ENCODE measurements at places on chromosomes 16 and 17.

DNA sequence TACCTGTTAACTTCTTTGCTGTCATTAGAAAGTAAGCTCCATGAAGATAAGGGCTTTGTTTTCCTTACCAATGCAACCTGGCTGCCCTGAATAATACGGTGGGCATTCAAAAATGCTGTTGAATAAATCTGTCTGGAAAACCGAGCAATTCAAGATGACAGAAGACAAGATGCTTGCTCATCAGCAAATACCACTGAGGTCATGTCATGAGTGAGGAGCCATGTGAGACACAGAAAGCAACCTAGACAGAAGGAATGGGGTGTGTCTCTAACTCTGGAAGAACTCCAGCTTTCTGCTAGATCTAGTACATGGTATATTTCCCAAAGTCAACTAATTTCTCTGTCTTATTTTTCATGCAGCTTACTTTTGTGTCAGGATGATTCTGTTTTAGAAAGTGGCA is 64.2 kb downstream of the STH start:
- peak; percentile 90 for DNase-seq

DNA sequence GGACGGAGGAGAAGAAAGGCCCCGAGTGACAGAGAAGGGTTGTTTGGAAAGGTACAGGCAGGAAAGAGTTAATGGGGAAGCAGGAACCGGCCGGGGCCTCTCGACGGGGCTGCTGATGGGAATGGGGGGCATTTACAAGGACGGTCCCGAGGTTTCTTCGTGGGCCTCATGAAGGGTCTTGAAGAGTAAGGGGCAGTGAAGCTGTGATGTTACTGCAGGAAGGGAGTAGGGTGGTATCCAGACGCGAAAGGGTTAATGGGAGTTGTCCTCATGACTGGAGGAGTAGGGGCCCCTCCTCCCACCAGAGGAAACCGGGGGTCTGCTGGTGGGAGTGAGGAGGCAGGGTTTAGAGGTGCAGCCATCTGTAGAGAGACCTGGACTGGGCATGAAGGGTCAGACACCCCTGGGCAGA is 481 bp downstream of the PDK2 start:
- no peak for DNase-seq

DNA sequence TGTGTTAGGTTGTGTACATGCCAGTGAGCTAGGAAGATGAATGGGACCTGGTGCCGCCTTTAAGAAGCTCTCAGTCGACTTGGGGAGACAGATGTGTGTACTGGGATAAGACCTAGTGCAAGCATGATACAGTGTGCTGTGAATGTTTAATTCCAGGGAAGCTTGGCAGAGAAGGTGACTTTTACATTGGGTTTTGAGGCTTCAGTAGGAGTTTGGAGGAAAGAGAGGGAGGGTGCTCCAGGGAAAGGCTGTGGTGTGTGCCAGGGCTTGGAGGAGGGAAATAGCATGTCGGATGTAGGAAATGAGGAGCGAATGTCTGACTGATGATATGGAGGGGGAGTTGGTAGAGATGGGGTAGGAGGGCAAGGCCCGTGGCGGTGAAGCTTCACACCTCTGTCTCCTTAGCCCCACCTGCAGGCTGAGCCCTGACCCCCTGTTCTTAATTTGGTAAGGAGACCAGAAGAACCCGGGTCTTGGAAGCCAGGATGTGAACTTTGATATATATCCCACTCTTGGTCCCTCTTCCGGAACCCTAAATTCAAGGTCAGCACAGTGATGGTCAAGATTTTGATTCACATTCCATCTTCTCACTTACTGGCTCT is 76.6 kb downstream of the PLCG2 start:
- no peak for DNase-seq

DNA sequence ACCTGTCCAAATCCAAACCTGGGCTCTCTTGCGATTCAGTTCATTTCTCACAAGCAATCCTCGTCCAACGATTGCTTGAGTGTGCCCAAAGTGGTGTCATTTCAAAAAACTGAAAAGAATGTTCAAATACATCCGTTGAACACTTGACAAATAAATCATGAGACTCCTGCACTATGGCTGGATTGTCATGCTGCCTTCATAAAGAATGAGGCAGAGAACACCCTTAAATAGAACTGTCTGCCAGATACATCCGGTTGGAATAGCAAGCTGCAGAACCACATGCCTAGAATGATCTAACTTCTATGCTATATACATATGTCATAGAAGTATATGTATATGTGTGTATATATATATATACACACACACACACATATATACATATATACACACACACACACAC is 55.4 kb upstream of the HAPSTR1 start:
- no peak for DNase-seq

DNA sequence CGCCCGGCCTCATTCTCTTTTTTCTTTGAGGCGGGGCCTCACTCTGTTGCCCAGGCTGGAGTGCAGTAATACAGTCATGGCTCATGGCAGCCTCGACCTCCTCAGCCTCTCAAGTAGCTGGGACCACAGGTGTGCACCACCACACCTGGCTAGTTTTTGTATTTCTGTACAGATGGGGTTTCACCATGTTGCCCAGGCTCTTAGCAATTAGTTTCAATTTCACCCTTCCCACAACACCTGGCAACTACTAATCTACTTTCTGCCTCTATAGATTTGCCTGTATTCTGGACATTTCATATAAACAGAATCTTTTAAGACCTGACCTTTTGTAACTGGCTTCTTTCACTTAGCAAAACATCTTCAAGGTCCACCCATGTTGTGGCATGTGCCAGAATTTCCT is 8.0 kb upstream of the NT5M start:
- DNase-seq: no peak

GRCh38 chr17:75756451-75757085 is 8.4 kb downstream of the GALK1 start:
- no peak for DNase-seq

DNA sequence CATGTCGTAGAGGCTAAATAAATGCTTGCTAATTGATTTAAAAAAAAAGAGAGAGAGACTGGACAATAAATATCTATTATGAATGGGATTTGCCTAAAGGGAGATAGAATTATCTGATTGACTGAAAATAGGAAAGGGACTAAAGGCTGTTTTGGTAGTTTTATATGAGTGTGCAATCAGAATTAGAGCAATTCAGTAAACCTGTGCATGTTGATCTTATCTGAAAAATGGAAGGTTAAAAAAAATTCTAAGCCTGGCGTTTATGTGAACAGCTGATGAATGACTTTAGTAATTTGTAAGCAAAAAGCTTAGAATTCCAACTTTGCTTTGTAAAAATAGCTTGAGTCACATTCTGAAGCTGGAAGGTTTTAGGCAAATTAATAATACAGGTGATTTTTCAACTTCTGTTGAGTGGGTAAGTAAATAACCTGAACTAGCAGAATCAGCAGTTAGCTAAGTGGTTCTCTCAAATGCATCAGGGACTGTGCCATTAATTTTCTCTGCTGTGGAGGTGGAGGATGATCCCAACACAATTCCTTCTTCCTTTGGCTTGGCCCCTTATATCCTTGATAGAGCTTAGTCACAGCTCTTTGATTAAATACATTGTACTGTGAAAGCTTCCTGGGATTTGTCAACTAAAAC is 254.4 kb downstream of the PHKB start:
- DNase-seq: no peak

DNA sequence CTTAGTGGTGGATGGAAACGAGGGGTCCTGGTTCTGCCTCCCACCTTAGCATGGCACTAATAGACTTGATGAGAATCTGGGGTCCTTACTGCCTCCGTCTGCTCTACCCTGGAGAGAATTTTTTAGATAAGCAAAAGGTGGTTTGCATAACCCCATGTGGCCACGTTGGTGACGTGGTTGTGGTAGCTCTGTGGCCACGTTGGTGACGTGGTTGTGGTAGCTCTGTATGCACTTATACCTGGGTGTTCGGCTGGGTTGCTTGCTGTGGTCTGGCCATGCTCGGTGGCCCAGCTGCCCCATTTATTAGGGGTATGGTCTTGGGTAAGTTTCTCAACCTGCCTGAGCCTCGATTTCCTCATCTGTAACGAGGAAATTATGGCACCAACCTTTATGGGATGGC is 13.0 kb downstream of the SPIRE2 start:
- DNase-seq: no peak

- DNase-seq: no peak
These were observed 240.0 kb upstream of the ZFHX3 start for GRCh38 chr16:73287859-73288405.

DNA sequence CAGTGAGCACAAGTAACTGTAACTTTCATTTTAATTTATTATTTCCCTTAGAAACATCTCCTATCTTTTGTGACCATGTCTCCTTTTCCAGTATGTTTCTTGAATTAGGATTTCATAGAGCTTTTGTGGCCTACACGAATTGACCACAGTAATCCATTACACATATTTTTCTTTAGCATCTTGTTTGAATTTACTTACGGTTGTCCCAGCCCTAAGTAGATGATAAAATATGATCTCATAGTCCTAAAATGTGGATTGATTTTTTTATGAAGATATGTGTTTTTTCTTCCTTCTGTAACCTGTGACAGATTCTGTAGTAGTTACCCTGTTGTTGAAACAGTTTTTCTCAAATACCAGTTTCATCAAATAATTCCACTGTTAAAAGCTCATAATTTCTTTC is 61.5 kb downstream of the NF1 start:
- DNase-seq: peak; percentile 64

DNA sequence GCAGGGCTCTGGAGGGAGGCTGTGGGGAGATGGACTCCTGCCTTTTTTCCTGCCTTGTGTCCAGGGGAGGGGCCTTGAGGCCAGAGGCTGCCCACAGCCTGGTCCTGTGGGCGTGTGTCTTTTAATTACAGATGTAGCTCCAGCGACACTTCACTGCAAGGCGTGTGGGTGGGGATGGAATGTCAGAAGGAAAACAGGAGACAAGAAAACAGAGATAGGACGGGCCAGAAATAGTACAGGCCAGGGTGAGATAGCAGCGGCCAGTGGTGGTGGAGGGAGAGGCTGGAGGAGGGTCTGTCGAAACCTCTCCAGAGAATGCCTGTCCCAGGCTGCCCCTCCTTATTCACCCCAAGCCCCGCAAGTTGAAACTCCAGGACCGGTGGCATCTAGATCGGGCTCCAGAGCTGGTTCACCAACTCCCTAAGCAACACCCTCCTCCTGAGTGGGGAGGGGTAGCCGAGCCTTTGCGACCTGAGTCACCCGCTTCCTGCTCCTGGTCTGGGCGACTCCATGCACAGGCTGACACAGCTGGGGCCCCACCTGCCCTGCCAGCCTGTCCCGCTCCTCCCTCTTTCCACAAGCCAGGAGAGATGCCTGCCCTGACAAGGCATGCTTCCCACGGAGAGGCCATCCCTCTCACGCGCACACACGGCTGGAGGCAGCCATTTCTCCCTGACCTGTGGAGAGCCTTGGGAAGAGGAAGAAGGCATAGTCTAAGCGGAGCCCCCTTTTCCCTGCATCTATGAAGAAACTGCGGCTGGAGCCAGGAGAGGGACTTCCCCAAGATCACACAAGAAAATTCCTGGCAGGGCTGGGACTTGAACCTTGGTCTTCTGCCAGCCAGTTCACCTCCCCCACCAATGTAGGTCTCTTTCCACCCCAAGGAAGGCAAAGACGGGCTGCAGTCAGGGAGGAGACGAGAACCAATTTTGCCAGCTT is 6.6 kb upstream of the JUP start:
- DNase-seq: no peak

DNA sequence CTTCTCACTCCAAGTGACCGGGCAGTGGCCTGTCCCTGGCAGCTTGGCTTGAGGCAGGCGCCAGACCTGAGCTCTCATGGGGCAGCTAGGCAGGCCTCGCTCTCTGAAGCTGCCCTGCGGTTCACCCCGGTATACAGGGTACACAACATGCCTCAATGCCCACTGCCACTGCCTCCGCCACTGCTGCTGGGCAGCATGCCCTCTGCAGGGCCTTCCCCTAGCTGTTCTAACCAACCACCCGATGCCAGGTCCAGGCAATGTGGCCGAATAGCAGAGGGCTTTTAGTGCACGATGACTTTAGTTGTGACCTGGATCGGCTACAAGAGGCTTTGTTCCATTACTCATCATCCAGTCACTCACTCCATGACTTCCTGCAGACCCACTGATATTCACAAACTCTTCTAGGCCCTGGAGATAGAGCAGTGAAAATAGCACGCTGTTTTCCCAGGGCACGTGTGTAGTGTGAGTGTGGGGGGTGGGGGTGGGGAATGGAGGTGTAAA is 19.7 kb downstream of the CDC42EP4 start:
- peak; percentile 82 for DNase-seq

DNA sequence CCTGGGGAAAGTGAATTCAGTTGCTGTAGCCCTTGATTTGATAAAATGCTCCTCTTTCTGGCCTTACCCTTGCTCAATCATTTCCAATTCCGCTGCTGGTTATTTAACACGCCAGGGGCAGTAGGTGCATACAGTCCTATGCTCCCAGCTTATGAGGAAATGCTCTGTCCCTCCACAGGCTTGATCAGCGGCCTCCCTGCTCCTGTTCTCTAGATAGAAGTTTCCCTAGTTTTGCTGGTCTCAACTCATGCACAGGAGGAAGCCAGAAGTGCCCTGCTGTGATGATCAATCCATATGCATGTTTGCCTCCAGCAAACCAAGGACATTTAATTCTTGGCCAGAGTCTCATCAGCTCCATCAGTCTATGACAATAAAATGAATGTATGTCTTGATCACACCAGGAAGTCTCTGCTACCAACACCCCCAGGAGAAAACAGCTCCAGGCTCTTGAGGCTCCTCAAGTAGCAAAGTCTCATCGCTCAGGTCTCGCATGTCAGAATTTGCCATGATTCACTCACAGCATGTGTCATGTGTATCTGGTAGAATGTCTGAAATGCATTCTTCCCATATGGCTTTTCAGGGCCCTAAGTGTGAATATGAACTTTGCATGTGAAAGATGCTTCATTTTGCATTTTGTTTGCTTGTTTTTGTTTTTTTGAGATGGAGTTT is 208.9 kb downstream of the CDH13 start:
- no peak for DNase-seq

GRCh38 chr16:2471016-2471652 is at the start of gene NTN3:
Gene NTN3 (plus strand): TSS chr16:2471297. CDS start chr16:2471702, 405 bp downstream.
- no peak for DNase-seq

GRCh38 chr16:65421596-65421995 is 299.7 kb upstream of the CDH11 start:
- DNase-seq: no peak

GRCh38 chr16:83630979-83631378 is 176.8 kb upstream of the HSBP1 start:
- DNase-seq: no peak

GRCh38 chr16:58236831-58237230 is 38.9 kb upstream of the CSNK2A2 start:
- no peak for DNase-seq

DNA sequence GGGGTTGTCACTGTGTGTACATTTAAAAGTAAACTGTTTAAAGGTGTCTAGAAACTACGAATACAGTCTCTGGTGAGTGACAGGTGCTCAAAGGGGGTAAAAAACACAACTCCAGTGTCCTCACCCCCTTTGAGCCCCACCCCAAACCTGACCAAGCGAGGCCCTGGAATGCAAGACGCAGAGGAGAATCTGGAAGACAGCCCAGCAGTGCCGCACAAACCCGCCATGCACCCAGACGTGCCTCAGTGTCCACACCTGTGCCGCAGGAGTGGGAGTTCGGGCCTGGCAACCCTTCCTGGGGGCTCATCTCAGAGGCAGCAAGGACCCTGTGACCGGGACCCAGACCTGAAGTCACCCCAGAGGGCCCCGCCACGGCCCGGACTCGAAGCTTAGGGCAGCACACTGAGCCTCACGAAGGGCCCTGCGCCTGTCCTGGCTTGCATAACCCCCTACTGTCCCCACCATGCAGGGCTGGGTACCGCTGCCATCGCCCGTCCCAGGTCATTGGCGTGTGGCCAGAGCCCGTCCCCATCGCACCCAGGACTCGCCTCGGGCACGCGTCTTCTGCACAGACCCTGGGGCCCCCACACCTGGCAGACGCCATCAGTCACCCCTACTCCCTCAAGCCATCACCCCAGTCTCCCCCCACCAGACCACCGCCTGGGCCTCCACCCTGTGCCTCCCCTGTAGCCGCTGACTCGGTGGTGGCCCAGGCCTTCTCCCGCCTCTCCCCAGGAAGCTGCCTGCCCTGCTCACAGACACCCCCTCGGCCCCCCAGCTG is 33.0 kb upstream of the ZC3H18 start:
- no peak for DNase-seq
